Cerebellar nuclear complex (tissue), 1 donor: ENCODE measurements at places on chromosomes 11 and 22.

GRCh38 chr11:69905611-69906452, 86.6 kb upstream of the FGF3 start:
- DNase-seq, result no peak

DNA sequence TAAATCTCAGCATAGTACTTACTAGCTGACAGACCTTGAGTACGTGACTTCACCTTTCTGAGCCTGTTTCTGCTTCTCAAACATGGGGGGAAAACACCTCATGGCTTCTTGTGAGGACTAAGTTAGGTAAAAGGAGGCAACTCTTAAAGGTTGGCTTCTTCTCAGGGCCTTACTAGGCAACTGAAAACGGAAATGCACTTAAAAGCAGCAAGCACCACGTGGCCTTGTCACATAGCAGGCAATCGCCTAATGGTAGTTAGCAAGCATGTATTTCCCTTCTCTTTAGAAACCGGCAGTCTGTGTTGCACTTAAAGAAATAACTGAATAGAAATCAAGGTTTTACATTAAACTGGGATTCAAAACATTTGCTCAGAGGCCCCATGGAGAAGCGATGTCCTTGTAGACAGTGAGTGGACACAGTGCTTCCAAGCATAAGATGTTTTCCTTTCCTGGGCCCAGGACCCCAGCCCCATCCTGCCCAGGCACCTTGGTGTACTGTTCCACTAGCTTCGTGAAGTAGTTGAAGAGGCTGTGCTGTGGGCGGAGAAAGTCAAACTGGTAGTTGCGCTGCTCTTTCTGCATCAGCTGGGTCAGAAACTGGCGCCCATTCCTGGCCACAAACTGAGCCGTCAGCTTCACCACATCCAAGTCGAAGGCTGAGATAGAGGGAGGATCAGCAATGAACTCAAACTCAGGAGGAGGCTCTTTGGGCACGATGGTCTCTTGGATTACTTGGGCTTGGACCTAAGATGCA, 12.1 kb downstream of the SF3A1 start:
- DNase-seq, result no peak

GRCh38 chr22:47232197-47232596, 469.7 kb downstream of the TBC1D22A start:
- no peak for DNase-seq

DNA sequence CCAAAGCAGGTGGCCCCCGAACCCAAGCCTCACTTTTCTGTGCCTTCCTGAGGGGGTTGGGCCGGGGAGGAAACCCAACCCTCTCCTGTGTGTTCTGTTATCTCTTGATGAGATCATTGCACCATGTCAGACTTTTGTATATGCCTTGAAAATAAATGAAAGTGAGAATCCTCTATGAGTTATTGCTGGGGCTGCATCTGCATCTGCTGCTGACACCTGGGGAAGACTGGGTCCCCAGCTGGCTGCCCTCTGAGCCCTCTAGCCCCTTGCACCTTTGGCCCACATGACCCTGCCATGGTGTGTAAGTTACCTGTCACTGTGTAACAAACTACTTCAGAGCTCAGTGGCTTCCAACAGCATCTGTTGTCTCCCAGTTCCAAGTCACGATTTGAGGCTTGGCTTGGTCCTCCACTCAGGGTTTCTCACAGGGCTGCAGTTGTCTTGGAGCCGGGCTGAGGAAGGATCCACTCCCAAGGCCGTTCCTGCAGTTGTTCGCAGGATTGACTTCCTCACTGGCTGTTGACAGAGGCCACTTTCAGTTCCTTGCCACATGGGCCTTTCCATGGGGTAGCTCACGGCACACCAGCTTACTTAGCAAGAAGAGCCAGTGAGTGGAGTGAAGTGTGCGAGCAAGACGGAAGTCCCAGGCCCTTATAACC, 13.5 kb upstream of the UVRAG start:
- DNase-seq, result no peak

- DNase-seq, result no peak
Observed at GRCh38 chr11:7638710-7639642, 34.3 kb downstream of the CYB5R2 start.
